ENCODE measurements at places on chromosomes 2 and 18. TPM values are rescaled to one million over a fixed set of nuclear protein-coding genes. Genes with fewer than 3 reads are reported as not detected.

The C1GALT1C1L gene
- polyA plus RNA-seq: 0.44 TPM

- H3K36me3 ChIP-seq: no peaks in the 10 kb centered on the region
- no peak overlapping the region for H3K4me3 ChIP-seq
- no peak for DNase-seq
Observed at GRCh38 chr2:27249159-27249890, 13.5 kb downstream of the SLC30A3 start.

The OTOS gene
- not detected for polyA plus RNA-seq

GRCh38 chr18:12092398-12093229 lies 1.0 kb upstream of the ANKRD62 start:
- no peak overlapping the region for H3K27ac ChIP-seq
- H3K4me1 ChIP-seq: no peaks in the 10 kb centered on the region
- no peaks in the 10 kb centered on the region for H3K36me3 ChIP-seq
- peaks cover 17% of the 10 kb centered on the region for H3K27me3 ChIP-seq
- no peak for DNase-seq

DNA sequence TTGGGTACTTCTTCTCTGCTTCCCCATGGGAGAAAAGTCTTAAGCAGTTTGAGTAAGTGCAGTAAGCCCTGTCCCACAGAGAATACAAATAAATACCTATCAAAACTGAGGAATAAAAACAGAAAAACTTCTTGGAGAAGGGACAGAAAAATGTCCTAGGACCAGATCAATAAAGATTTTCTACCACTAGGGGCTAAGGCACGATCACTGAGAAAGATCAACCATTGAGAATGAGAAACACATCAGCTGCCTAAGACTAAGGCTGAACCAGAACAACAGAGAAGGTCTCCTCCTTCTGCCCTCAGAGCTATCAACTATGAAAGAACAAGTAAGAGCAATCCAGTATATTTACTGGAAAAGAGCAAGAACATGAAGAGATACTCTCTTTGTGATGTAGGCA lies 763.6 kb upstream of the LRRTM1 start:
- no peak overlapping the region for H3K4me3 ChIP-seq
- H3K27me3 ChIP-seq: no peaks in the 10 kb centered on the region
- peaks cover 5% of the 10 kb centered on the region for H3K36me3 ChIP-seq
- no peaks in the 10 kb centered on the region for H3K4me1 ChIP-seq
- no peak for DNase-seq
- no peak overlapping the region for H3K27ac ChIP-seq

GRCh38 chr2:237291138-237291792 lies 122.7 kb downstream of the COL6A3 start:
- H3K27ac ChIP-seq: no peak overlapping the region
- peaks cover 9% of the 10 kb centered on the region for H3K4me1 ChIP-seq
- no peak for DNase-seq
- peaks cover 10% of the 10 kb centered on the region for H3K36me3 ChIP-seq
- peak overlapping the region; percentile 69 for H3K4me3 ChIP-seq

GRCh38 chr2:19104503-19104902 lies 253.9 kb downstream of the OSR1 start:
- no peak overlapping the region for H3K4me3 ChIP-seq
- no peaks in the 10 kb centered on the region for H3K27me3 ChIP-seq
- no peaks in the 10 kb centered on the region for H3K36me3 ChIP-seq
- H3K4me1 ChIP-seq: no peaks in the 10 kb centered on the region
- no peak for DNase-seq

The FAHD2B gene
- 17.0 TPM for polyA plus RNA-seq

GRCh38 chr18:23336101-23336500 lies 117.0 kb upstream of the RIOK3 start:
- no peak for DNase-seq
- no peak overlapping the region for H3K4me3 ChIP-seq
- H3K4me1 ChIP-seq: no peaks in the 10 kb centered on the region
- H3K36me3 ChIP-seq: peaks cover 8% of the 10 kb centered on the region
- H3K27me3 ChIP-seq: no peaks in the 10 kb centered on the region
- H3K27ac ChIP-seq: no peak overlapping the region

GRCh38 chr2:130871843-130872740 lies 35.4 kb downstream of the ARHGEF4 start:
- no peaks in the 10 kb centered on the region for H3K36me3 ChIP-seq
- no peak overlapping the region for H3K27ac ChIP-seq
- H3K4me1 ChIP-seq: no peaks in the 10 kb centered on the region
- DNase-seq: no peak
- H3K27me3 ChIP-seq: peaks cover 9% of the 10 kb centered on the region

The GREB1L gene
- polyA plus RNA-seq: 0.09 TPM

DNA sequence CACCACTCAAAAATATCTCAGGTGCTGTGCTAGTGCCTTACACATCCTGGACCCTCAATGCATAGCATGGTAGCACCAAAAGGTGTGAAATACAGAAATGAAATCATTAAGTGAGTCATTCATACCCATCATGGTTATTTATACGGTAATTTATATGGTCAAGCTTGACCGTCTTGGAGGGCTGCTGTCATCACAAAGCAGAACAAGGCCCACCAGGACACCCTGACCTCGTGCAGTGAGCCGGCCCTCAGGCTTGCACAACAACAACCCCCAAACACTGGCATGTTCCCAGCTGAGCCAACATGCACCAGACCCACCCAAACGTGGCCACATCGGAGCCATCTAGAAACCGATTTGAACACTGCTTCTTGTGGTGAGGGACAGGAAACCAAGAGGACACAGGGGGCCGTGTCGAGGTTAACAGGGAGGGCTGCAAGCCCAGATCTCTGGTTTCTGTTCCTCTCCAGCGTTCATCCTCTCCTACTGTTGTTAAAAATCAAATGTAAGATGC lies 378.5 kb upstream of the ID2 start:
- peak overlapping the region; percentile 51 for H3K4me3 ChIP-seq
- peak overlapping the region; percentile 83 for H3K27ac ChIP-seq
- peaks cover 58% of the 10 kb centered on the region for H3K4me1 ChIP-seq
- peak; percentile 43 for DNase-seq

DNA sequence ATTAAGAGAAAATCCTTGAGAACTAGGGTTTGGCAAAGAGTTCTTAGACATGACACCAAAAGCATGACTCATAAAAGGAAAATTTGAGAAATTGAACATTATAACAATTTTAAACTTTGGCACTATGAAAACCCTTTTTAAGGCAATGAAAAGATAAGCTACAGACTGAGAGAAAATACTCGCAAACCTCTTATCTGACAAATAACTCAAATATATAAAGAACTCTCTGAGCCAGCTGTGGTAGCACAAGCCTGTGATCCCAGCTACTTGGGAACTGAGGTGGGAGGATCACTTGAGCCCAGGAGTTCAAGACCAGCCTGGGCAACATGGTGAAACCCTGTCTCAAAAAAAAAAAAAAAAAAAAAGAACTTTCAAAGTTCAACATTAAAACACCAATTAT lies 70.5 kb downstream of the FAM168B start:
- H3K36me3 ChIP-seq: no peaks in the 10 kb centered on the region
- peaks cover 6% of the 10 kb centered on the region for H3K27me3 ChIP-seq
- H3K4me3 ChIP-seq: no peak overlapping the region
- H3K27ac ChIP-seq: no peak overlapping the region
- DNase-seq: no peak

The CHST10 gene
- polyA plus RNA-seq: 5.0 TPM

The B3GNT7 gene
- polyA plus RNA-seq: 0.06 TPM

The SALL3 gene
- polyA plus RNA-seq: not detected

GRCh38 chr2:98846041-98846440 lies 90.0 kb downstream of the CRACDL start:
- H3K4me1 ChIP-seq: no peaks in the 10 kb centered on the region
- H3K27me3 ChIP-seq: peaks cover 20% of the 10 kb centered on the region
- DNase-seq: no peak
- H3K4me3 ChIP-seq: no peak overlapping the region

Measured in naive thymus-derived CD8-positive, alpha-beta T cell (primary cell).